COR-L47 (cell line): ENCODE measurements at places on chromosomes 2 and 18.

GRCh38 chr2:143808166-143808565 is 678.9 kb downstream of the ARHGAP15 start:
- no peak for DNase-seq

DNA sequence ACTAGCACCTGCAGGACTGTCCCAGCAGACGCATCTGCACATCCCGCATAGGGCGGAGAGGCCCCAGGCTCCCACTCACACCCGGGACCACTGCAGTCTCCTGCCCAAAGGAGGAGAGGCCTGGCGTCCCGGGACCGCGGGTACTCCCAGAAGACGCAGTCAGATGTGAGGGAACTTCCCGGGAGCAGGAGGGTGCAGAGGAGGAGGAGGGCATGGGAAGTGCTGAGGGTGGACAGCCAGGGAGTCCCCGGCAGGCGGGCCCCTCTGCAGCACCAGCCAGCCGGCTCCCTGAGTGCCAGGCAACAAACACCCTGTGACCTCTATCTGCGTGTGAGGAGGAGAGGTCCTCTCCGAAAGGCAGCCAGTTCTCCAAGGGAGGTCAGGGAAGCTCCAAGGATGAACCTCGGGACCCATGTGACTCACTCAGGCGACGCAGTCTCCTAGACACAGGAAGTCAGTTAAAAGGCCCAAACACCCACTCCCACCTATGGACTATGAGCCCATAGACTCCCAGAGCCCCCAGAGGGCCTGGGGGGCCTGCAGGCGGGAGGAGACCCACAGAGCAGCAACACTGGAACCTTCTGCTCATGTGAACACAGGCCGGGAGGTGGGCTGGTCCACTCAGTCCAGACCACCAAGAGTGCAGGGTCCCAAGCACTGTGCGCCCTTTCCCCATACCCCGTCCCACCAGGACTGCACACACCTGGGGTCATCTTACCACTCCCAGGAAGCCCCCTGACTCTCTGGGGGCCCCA is 4.2 kb downstream of the PXDN start:
- DNase-seq: no peak

- DNase-seq: no peak
These were observed 56.7 kb upstream of the FHL2 start for GRCh38 chr2:105455488-105456003.

GRCh38 chr2:199956062-199956380 is 639 bp downstream of the MAIP1 start:
- DNase-seq: no peak

DNA sequence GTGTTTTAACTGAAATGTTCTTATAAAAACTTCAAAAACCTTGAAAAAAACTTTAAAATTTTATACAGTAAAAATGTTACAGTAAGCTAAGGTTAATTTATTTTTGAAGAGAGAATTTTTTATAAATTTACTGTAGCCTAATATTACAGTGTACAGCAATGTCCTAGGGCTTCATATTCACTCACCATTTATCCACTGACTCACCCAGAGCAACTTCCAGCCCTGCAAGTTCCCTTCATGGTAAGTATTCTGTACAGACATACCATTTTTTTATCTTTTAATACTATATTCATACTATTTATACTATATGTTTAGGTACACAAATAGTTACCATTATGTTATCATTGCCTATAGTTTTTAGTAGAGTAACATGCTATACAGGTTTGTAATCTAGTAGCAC is 396.7 kb upstream of the MMADHC start:
- DNase-seq: no peak

DNA sequence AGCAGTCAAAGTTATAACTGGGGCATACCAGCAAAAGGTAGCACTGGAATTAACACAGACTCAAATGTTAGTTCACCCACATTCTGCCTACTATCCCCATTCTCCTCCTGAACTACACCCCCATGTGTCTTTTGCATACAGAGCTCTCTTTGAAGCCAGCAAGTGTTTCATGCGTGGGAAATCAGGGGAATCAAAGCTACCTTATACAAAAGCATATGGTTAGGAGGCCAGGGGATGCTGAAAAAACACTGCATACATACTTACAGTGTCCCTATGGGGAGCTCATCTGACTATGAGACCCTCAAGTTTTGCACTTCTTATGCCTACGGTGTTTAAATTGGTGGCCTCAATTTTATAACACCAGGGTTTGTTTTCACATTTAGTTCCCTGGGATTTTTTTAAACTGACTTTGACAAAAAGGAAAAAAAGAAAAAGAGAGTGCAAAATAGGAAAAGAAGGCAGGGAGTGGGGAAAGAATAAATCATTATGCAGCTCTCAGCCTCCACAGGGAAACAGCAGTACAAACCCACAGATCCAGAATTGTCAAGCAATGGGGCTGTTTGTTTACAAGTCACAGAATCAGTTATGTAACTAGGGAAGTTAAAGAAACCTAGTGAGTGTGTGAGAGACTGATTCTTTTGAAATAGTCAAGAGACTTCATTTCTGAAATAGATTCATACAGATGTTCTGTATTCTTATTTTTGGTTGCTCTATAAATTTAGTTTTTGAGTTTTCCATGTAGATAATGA is 20.1 kb upstream of the PPP3R1 start:
- no peak for DNase-seq

- DNase-seq: peak; percentile 77
These were observed at the start of gene GRB14 for GRCh38 chr2:164620873-164621763. Gene GRB14, minus strand, starts transcription at chr2:164621482. Its CDS starts 173 bp downstream, at chr2:164621309.

DNA sequence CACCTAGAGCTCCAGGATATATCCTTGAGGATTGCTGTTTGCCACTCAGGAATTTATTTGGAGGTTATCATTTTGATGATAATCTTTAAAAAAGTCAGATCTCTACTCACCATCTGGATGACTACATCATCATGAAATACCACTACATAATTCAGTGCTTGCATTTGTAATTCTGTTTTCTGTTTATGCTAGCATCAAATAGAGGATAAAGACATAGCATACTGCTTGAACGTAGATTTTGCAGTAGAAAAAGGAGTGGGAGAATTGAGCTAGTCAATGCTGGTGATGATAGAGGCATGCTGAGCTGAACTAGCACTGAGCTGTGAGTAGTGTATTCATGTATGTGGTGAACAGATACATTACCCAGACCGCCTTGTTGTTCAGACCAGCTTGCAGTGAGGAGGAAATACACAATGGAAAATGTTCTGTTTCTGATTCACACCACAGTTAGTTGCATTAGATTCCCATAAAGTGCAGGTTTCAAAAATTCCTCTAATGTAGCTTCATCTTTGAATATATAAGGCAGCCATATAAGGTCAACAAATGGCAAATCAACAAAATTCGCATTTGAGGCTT is 68.8 kb upstream of the CDC42EP3 start:
- DNase-seq: no peak

DNA sequence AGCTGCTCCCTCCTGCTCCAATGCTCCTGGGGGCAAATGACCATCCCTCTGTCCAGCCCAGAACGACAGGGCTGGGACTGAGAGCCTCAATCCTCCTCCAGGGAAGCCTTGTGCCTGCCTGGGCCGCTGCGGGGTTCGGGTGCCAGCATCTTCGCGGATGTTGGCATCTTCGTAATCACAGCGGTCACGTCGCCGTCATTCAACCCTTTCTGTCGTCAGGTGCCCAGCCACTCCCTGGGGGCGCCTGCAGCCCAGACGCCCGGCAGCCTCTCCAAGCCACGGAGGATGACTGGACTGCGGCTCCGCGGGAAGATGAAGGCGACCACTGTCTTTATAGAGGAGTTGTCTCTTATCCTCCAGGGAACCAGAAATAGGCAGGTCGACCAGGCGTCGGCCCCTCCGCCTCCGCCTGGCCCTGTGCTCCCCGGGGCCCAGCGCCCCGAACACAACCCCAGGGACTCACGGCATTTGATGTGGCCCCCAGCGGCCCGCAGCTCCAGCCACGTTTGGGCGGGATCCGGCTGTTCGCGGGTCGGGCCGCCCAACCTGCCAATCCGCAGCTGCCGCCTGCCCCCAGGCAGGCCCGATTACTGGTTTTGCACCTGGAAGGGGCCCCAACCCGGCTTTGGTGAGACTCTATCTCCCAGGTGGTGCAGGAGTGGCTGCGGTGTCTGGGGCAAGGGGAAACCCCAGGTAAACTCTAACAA is 113.9 kb downstream of the THNSL2 start:
- no peak for DNase-seq

- no peak for DNase-seq
These were observed 6.5 kb upstream of the TMEM182 start for GRCh38 chr2:102755284-102755683.

DNA sequence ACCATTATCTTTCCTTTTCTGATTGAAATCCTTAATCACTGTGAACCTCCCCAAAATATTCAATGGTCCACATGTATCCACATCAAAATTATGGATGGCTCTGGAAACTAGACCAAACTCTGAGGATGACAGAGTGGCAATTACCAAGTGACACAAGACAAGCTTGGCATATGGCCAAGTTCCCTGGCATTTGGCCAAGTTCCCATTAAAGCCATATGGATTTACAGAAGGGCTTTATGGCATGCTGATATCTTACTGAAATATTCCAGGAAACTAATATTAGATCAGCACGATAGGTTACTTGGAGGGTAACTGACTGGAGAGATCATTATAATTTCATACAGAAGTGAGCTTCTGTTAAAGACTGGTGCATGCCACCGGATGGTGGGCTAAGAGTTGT is 21.9 kb upstream of the CERS6 start:
- DNase-seq: peak; percentile 89

GRCh38 chr2:109204412-109204811 is 75.4 kb downstream of the SH3RF3 start:
- DNase-seq: no peak

DNA sequence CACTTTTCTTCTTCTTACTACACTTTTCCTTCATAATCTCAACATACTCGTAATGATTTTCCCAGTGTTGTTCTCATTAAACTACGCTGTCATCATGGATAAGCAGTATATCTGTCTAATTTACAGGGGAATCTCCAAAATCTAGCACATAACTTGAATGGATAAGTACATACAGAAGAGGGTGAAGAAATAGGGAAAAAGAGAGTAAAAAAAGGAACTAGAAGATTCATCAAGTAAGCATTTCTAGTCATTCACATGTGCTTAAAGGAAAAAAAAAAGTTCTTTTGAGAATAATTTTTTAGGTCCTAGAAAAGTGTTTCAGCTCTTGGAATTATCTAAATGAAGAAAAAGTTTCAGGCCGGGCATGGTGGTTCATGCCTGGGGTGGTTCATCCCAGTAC is 51.6 kb downstream of the SRBD1 start:
- no peak for DNase-seq

GRCh38 chr18:67410075-67411070 is 106.1 kb downstream of the DSEL start:
- DNase-seq: no peak

GRCh38 chr2:197102231-197102630 is 175.7 kb upstream of the PGAP1 start:
- DNase-seq: no peak

DNA sequence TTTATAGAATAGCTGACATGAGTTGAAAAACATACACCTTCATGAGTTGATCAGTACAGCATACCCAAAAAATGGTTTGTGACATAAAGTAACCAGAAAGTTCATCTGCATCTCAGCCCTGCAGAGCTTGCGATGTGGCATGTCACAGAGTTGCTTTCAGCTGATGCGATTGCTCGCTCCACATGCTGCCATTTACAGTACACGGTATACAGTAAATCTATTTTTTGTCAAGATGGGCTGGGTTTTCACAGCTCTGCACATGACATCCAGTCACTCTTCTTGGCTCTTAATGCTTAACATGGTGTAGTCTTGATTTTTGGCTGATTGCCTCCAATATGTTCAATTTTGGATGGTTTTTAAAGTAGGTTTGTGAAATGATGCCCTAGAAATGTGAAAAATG is 811.9 kb downstream of the SATB2 start:
- DNase-seq: no peak

DNA sequence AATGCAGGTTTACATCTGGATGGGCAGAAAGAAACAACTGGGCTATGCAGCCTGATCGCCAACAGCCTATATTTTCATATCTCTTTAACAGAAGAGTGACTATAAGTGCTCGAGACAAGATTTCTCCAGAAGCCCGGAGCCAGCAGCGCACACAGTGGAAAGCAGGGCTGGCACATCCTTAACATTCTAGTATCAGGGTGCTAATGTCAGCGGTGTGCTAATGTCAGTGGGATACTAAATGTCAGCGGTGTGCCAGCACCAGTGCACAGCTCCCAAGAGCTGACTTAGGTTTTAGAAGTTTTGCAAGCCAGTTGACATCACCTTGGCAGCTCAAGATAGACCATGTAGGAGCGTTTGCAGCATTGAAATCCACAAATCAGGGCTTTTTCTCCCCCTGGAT is 8.3 kb downstream of the BMP10 start:
- DNase-seq: no peak

DNA sequence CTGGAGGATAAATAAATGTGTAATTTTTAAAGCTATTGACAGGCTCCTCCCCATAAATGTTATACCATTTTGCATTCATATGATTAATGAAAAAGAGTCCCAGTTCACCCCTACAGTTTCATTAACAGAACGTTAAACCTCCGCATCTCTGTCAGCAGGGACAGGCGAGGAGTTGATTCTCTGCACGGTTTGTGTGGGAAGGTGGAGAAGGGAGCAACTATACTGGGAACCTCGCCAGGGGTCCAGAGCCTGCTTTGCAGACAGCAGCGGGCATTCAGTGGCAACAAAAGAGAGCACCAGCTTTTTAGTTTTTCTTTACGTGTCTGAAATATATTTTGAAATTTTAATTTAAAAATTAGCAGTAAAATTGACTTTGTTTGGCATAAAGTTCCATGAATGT is 101.4 kb downstream of the FARSB start:
- DNase-seq: no peak

GRCh38 chr2:219473511-219473910 is 25.2 kb upstream of the GMPPA start:
- no peak for DNase-seq

DNA sequence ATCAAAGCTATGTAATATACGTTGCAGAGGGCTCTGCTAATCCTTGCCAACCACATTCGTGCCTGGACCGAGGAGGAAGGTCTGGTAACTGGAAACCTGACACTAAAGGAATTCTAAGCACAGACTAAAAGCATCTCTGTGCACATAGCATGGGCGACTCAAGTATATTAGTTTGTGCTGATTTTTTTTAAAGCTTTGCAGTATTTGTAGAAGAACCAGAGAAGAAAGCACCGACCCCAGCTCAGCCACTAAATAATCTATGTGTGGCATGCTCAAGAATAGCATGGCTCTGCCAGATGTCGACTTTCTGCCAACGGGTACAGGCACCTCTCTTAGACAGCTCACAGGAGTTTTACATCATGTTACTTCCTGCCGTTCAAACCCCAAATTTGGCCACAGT is 73.2 kb upstream of the NRP2 start:
- DNase-seq: no peak

- no peak for DNase-seq
These were observed 21.3 kb upstream of the TMEM131 start for GRCh38 chr2:98016908-98017670.

- DNase-seq: no peak
These were observed 38.0 kb downstream of the TMX3 start for GRCh38 chr18:68676913-68677312.

- DNase-seq: no peak
These were observed 81.2 kb downstream of the ADD2 start for GRCh38 chr2:70686577-70687460.
